Activated CD4-positive, alpha-beta T cell treated with anti-CD3 and anti-CD28 coated beads for 1 hour (primary cell): ENCODE measurements at places on chromosomes 12 and 14.

DNA sequence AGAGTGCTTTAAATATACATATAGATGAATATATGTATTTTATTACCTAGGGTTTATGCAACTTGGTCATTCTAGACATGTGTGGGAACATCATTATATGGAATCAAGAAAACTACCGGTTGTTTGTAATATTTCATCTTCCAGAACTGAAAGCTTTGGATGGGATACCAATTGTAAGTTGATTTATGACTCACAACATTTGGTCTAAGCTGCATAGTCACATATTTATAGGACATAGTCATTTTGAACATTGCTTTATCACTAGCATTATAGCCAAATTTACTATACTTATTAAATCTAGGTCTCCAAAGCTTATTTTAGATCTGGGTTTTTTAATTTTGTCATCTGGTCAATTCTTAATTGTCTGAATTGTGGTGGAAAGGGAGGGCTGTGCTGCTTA is 83.7 kb upstream of the PCNX4 start:
- DNase-seq = no peak

DNA sequence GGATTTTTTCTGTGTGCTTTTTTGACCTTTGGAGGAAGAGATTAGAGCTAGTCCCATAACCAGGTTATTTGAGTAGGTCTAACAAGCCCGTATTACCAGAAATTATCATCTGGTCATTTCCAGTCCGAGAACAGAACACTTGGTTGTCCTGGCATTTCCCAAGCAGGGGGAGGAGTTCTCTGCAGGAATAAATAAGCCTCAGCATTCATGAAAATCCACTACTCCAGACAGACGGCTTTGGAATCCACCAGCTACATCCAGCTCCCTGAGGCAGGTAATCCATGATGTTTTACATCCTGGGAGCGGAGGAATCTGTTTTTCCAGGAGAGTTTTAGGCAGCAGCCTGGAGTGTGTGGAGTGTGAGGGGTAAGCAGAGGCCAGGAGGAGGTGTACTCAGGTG is at the start of gene SERPINA3:
TSS of gene SERPINA3 (plus strand) at position 218 of the 400 bp plus-strand sequence. CDS start 2,051 bp downstream, outside the sequence.
- no peak for DNase-seq

- no peak for DNase-seq
These were observed 117.2 kb upstream of the PMCH start for GRCh38 chr12:102314821-102315220.

- DNase-seq = no peak
These were observed 83.3 kb downstream of the DAAM1 start for GRCh38 chr14:59271734-59272133.

DNA sequence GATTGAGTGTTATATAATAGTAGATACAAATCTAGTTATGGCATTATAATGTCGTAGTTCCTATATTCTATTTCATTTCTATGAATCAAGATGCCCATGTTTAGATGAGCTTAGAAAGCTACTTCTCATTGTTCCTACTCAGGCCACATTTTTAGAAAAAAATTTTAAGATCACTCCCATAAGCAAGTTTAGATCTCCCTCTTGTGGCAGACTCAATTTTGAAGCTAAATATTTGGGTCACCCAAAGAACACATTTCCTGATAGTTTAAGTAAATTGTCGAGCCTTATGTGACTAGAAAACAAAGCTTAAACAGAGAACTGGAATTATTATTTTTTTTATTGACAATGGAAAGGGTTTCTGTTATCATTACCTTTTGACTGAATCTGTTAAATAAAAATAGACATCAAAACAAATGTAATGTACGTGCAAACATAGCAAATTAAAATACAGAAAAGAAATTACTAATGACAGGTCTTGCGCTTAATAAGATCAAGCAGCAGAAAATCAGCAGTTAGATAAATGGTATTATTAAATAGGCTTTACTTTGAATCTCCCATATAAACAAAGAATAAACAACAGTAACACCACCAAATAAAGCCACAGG is 180.2 kb downstream of the ACSS3 start:
- DNase-seq = no peak

DNA sequence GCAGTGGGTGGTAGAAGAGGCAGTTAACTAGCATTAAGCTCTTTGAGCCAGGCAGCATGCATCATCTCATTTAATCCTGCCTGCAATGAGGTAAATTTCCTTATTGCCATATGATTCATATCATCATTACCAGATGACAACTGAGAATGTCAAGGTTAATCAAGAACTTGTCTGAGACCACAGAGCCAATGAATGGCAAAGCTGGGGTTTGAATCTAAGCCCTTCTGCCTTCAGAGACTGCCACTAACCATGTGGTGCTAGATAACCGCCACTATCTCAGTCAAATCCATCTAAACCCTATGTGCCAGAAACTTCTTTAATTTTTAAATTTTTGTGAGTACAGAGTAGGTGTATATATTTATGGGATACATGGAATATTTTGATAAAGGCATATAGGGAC is 77.8 kb upstream of the GRIP1 start:
- no peak for DNase-seq
